ENCODE measurements at places on chromosomes 12 and 14.

- no peak for DNase-seq
Observed at GRCh38 chr12:57524814-57525614, 2.4 kb downstream of the MBD6 start.

- DNase-seq, result no peak
Observed at GRCh38 chr14:77123381-77124325, 17.9 kb downstream of the ZDHHC22 start.

- DNase-seq, result no peak
Observed at GRCh38 chr14:64649383-64649998, 54.7 kb upstream of the PLEKHG3 start.

DNA sequence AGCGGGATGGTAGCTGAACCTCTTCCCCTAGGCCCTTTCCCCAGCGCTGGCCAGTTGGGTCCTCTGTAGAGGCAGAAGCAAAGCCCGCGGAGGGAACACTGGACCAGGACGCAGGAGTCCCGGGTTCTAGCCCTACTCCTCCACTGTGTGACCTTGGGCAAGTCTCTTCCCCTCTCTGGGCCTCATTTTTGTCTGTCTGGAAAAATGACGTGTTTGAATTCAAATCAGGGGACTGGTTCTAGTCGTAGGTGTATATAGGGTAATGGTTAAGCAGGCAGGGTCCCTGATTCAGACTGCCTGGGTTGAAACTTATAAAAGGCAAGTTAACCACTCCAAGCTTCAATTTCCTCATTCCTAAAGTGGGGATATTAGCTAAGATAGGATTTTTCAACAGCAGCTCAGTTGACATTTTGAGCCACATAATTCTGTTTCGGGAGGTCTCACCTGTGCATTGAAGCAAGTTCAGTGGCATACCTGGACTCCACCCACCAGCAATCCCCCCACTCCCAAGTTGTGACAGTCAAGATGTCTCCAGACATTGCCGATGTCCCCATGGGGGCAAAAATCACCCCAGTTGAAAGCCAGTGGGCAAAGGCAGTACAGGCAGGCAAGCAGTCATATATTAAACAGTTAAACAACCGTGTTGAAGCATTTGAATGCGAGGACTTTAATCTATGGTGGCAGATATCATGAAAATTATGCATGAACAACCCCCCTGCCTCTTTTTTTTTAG, 899 bp downstream of the TPCN1 start:
- no peak for DNase-seq

- DNase-seq, result no peak
Observed at GRCh38 chr12:102728506-102729242, 188.4 kb downstream of the PAH start.

DNA sequence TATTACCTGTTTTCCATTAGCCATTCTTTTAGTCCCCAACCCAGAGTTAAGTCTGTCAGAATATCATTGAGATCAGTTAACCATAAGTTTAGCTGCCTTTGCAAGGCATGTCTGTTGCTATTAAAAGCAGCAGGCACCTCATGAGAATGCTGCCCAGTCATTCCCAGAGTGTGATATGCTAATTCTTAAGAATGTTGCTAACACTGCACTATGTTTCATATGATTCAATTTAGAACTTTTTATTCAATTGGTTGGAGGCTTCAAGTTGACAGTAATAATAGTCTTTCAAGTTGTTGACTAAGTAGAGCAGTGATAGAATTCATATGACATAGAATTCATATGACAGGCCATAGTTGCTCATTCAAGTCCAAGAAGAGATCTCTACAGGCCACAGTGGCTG, 292.3 kb downstream of the FUT8 start:
- DNase-seq, result no peak

- DNase-seq, result no peak
Observed at GRCh38 chr14:20623798-20624197, 17.7 kb downstream of the OR6S1 start.
